ENCODE measurements at places on chromosomes 4 and X.

DNA sequence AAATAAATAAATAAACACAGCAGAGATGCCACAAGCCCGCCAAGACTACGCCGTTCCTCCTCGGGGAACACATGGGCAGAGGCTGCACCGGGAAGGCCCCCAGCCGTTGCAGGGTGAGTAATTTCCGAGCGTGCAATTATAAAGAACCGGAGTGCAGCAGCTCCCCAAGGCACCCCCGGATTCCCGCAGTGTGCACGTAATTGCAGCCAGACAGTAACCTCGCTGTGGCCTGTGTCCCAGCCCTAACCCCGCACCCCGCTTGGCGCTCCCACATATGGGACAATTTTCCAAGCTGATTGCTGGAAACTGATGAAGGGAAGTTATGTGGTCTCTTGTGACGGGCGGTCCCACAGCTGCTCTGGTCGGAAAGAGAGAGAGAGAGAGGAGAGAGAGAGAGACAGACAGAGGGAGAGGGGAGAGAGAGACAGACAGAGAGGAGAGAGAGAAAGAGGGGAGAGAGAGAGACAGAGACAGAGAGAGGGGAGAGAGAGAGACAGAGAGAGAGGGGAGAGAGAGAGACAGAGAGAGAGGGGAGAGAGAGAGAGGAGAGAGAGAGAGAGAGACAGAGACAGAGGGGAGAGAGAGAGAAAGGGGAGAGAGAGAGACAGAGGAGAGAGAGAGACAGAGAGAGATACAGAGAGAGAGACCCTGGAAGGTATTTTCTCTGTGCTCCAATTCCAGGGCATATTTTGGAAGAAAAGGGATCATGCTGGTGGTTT is 275.4 kb downstream of the SHOX start:
- DNase-seq, result no peak

- no peak for DNase-seq
Measured at GRCh38 chrX:139971394-139971749, 6.1 kb upstream of the CXorf66 start.

GRCh38 chrX:153468008-153468580 is 2.3 kb downstream of the HAUS7 start:
- no peak for DNase-seq

- DNase-seq, result no peak
Measured at GRCh38 chr4:123924536-123924935, 527.9 kb downstream of the SPRY1 start.

GRCh38 chr4:66486068-66486467 is 815.8 kb upstream of the EPHA5 start:
- no peak for DNase-seq

DNA sequence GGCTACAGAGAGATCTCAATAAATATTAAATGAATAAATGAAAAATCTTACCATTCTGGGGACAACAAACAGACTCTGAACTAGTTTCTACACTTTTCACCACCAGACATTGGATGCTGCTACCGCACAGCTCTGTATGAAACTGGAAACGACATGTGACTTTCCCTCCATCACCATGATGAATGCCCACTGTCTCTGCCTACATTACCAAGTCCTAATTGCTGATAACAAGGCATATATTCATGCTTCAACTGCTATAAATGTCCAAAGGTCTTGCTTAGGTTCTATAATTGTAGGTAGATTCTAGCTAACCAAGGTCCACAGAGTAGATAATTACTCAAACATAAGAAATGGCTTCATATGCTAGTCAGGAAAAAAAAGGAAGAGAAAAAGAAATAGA is 399.4 kb upstream of the ADGRL3 start:
- DNase-seq, result no peak

GRCh38 chr4:15746110-15746509 is 32.0 kb upstream of the CD38 start:
- no peak for DNase-seq

- no peak for DNase-seq
Measured at GRCh38 chrX:99394456-99394855, 1015.6 kb downstream of the PCDH19 start.

GRCh38 chr4:89101256-89102161 is 9.8 kb upstream of the TIGD2 start:
- no peak for DNase-seq

GRCh38 chr4:32562010-32562409 is 1841.8 kb downstream of the PCDH7 start:
- no peak for DNase-seq

DNA sequence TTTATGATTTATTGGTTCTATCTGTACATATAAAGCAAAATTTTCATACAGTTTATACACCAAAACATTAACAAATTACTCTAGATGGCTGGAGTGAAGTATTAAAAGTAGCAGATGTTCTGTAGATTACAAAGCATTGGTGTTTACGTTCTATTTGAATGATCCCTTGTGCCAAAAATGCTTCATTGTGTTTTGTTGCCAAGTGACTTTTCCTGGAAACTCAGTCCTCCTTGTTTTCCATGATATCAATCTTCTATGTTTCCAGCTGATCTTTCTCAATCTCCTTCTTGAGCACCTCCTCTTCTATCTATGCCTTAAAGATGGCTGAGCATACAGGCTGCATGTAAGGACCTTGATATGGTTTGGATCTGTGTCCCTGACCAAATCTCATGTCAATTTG is 263.6 kb upstream of the CTSO start:
- no peak for DNase-seq

DNA sequence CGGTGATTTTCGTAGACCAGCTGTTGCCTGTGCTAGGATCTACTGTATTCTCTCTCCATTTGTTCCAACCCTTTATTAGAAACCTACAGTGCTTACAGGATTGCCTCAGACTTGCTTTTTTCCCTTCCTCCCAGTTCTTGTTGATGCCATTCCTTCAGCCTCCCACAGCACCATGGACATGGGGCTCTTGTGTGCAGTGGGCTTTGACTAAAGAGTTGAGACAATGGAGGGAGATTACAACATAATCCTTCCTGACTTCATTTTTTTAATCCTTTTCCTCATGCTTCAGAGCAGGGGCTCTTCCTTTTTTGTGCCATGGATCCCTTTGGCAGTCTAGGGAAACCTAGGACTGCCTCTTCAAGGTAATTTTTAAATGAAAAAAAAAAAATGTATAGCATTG is 92.1 kb downstream of the BMPR1B start:
- DNase-seq, result no peak

GRCh38 chr4:154073107-154073822 is 284.4 kb upstream of the SFRP2 start:
- DNase-seq, result no peak

- DNase-seq, result peak; percentile 37
Measured at GRCh38 chr4:6308899-6309643, 39.4 kb downstream of the WFS1 start.

- DNase-seq, result no peak
Measured at GRCh38 chrX:39874202-39874816, 223.4 kb downstream of the BCOR start.

DNA sequence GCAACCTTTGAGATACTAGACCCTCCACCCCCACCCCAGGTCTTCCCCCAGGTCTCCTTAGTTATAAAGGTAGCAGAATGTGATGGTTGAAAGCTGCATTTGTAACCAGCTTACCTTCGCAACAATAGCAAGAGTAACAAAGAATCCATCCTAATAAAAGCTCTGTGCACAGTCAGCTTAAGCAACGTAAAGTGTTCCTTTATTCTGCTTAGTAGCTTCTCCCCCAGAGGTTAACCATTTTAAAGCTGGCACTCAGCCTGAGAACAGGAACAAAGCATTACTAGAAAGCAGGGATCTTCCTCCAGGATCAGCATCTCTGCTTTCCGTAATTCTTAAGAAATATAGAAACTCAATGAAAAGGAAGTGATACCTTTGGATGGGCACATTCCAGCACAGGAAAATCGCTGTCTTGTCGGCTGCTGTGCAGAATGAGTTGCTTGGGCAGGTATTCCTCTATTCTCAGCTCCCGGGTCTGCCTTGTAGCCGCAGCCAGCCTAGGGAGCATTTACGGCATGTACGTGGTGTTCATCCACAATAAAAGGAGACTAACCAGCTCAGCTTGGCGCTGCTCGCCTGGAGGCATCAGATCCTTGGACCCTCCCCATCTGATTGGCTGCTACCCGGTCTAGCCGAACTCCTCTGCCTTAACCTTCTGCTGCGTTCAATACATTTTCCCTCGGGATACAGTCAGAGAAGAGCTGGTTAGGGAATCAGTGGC is 113.0 kb upstream of the TLR3 start:
- peak; percentile 15 for DNase-seq

DNA sequence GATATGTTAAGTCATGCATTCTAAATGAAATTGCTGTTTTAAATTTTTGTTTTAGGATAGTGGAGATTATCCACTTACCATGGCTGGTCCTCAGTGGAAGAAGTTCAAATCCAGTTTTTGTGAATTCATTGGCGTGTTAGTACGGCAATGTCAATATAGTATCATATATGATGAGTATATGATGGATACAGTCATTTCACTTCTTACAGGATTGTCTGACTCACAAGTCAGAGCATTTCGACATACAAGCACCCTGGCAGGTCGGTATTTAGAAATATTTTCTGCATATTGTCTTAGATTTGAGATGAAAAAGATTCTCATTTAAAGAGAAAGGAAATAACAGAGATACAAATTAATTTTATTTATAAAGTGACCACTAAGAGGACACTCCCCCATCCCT is 83.6 kb downstream of the STAG2 start:
- no peak for DNase-seq

- no peak for DNase-seq
Measured at GRCh38 chr4:92231511-92231910, 72.3 kb upstream of the GRID2 start.

GRCh38 chr4:83230928-83231327 is 53.7 kb downstream of the COQ2 start:
- no peak for DNase-seq

DNA sequence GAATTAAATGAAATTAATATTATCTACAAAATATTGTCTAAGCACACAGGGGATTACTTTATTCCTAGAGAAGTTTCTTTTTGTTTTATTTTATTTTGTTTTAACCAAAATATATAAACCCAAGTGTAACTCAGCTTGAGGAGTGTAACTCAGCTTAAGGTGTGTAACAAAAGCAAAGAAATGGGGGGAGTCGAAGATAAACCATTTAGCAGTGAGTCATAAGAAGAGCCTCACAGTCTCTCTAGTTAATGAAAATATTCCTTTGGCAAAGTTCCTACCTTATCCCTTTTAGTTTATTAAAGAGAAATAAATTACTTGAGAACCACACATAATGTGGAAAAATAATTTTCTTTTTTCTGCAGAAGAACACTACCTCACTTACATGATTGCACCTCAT is 261.8 kb downstream of the KCTD8 start:
- DNase-seq, result no peak

DNA sequence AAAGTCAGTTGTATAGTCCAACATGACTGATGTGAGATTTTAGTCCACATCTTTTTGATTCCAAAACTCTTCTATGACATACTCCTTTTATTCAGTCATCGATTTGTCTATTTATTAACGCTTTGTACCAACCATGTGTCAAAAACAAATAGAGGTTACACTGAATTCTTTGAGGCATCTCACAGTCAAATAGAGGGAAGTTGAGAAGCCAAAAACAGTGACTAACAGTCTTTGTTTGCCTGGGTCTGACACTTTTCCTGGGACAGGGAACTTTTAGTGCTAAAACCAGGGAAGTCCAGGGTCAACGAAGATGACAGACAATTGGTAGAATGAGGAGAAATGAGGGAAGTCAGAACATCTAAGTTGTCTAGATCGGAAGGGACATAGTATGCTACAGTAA is 169.9 kb upstream of the HS3ST1 start:
- no peak for DNase-seq

DNA sequence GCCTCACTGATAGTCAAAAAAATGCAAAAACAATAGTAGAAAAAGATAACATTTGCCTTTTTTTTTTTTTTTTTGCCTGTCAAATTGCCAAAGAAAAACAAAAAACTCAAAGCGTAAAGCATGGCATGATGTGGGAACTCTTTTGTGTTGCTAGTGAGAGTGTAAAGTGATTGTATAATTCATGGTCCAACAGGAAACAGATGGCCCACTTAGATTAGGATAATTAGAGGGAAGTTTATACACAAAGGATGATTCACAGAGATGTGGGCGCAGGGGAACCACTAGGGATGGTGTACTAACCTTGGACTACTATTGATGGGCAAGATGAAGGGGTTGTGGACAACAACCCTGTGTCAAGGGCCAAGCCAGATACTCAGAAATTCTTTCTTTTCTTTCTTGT is 16.4 kb downstream of the MCUB start:
- DNase-seq, result no peak

- DNase-seq, result no peak
Measured at GRCh38 chr4:100306018-100306417, 115.8 kb upstream of the DDIT4L start.

GRCh38 chrX:132092439-132093065 is 35.3 kb downstream of the FRMD7 start:
- no peak for DNase-seq

GRCh38 chr4:24702281-24702680 is 93.1 kb upstream of the SOD3 start:
- DNase-seq, result no peak

- no peak for DNase-seq
Measured at GRCh38 chr4:154741131-154741665, 2.6 kb upstream of the LRAT start.

- no peak for DNase-seq
Measured at GRCh38 chr4:98599617-98600205, 58.7 kb downstream of the TSPAN5 start.

DNA sequence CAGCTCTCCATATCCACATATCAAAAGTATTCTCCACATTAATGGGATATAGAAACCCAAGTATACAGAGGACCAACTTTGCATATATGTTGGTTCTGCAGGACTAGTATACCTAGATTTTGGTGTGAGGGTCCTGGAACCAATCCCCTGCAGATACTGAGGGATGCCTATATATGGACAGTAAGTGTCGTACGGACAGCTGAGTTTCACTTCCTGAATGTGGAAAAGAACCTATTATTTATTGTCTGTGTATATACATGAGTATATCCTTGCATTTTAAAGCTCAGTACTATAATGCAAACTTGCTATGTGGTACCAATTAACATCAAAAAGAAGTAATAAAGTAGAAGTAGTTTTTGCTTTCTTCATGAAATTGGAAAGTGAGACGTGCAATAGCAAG is 101.9 kb downstream of the FBXW7 start:
- DNase-seq, result no peak

GRCh38 chr4:47974566-47974965 is 41.9 kb downstream of the CNGA1 start:
- no peak for DNase-seq

- no peak for DNase-seq
Measured at GRCh38 chr4:22465349-22465748, 50.5 kb downstream of the ADGRA3 start.

GRCh38 chr4:25451676-25452075 is 74.6 kb downstream of the ANAPC4 start:
- no peak for DNase-seq

GRCh38 chrX:111360839-111361238 is 51.2 kb downstream of the DCX start:
- DNase-seq, result no peak

DNA sequence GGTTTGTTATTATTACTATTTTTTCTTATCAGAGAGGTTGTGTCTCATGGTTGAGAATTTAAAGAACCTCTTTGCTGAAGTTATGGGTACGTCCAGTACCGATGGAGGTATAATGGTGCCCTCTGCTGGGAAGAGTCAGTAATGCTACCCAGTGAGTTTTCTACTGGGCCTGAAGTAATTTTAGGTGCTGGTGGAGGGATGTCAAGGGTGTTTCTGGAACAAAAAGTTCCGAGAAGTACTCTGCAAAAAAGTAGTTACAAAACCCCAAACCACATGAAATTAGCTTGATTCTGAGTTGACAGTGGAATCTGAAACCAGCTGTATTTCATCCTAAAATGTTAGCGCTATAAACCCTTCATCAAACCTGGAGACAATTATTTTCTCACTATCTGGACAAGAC is 102.5 kb upstream of the MID1 start:
- DNase-seq, result no peak

- no peak for DNase-seq
Measured at GRCh38 chr4:23837371-23837770, 52.5 kb downstream of the PPARGC1A start.
